ENCODE measurements at places on chromosomes 7 and 10. TPM values are rescaled to one million over a fixed set of nuclear protein-coding genes. Genes with fewer than 3 reads are reported as not detected.

GIMAP8 gene
- total RNA-seq: 0.12 TPM

LRGUK gene
- not detected for total RNA-seq

CLDN3 gene
- not detected for total RNA-seq

RBM17 gene
- 34.9 TPM for total RNA-seq

DTX2 gene
- total RNA-seq: 0.94 TPM

MUC12 gene
- total RNA-seq: not detected

PTN gene
- total RNA-seq: 9.3 TPM

PRR15 gene
- total RNA-seq: 0.59 TPM

DPYSL4 gene
- total RNA-seq: 4.9 TPM

GARIN1A gene
- 0.53 TPM for total RNA-seq

TRIM74 gene
- not detected for total RNA-seq

OR2A42 gene
- not detected for total RNA-seq

BAIAP2L1 gene
- 0.82 TPM for total RNA-seq

MBLAC1 gene
- total RNA-seq: 1.4 TPM

CYP2C18 gene
- total RNA-seq: not detected

SH2D4B gene
- total RNA-seq: not detected

KEL gene
- total RNA-seq: not detected

Measured in smooth muscle cell of the coronary artery (primary cell).